ENCODE measurements at places on chromosomes 1 and 21.

GRCh38 chr21:38170283-38170682, 86.5 kb upstream of the KCNJ15 start:
- DNase-seq = no peak

DNA sequence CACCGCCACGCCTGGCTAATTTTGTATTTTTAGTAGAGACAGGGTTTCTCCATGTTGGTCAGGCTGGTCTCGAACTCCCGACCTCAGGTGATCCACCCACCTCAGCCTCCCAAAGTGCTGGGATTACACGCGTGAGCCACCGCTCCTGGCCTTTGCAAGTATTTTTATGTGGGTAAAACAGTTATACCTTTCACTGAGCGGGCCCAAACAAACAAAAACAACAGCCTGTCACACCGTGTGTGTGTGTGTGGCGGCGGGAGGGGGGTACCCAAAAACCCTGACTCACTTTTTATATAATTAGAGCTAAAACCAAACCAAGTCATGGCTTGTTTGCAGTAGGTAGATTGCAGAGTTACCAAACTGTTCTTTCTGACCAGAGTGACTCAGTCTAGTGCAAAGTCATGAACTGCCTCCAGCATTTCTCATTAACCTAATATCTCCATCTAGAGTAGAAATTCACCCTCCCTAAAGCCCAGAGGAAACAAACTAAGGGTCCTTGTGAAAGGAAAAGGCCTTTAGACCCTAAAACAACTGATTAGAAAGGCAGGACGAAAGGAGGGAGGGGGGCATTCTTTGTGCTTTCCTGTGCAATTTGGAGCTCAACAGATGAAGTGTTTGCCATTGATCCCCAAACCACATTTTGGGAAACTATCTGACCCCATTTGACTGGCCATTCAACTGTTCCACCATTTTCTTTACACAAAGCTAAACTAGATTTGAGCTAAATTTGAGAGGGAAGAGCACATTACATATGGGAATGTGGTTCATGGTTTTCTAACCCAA, 181.0 kb downstream of the DHRS3 start:
- DNase-seq = no peak

- DNase-seq = no peak
Observed at GRCh38 chr1:5111581-5111980, 457.2 kb downstream of the AJAP1 start.

DNA sequence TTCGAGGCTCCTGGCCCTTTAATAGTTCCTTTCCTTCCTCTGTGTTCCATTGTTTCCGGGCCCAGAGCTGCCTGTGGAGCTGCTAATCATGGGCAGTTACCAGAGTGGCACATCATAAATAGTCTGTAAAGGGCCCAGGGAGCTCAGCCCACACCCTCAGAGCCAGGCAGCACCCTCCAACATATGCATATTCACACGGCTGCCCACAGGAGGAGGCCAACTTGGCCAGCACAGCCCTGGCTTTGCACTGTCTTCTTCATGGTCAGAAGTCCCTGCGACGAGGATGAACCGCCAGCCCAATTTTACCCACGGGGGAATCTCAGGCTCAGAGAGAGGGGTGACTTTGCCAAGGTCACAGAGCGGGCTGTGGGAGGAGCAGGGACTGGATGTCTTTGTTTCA, 172.5 kb downstream of the TRABD2B start:
- no peak for DNase-seq

GRCh38 chr1:2059290-2059953, 9.2 kb downstream of the PRKCZ start:
- DNase-seq = no peak

DNA sequence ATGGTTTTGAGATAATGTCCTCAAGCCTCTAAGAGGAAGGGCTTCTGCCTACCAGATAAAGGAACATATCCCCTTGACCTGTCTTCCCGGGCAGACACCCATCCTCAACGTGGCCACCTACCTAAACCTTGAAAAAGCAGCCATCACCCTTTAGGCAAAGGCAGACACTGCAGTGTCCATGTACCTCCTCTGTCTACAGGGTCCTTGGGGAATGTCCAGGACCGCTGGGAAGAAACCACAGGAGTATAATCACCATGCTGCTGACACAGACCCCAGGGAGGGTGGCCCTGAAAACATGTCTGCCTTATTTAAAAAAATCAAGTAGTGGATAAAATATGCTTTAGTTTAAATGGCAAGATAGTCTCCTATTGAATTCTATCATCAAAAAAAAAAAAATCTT, 16.6 kb downstream of the BCAR3 start:
- DNase-seq = no peak

GRCh38 chr21:39319814-39320332, 6.4 kb upstream of the BRWD1 start:
- DNase-seq = no peak

DNA sequence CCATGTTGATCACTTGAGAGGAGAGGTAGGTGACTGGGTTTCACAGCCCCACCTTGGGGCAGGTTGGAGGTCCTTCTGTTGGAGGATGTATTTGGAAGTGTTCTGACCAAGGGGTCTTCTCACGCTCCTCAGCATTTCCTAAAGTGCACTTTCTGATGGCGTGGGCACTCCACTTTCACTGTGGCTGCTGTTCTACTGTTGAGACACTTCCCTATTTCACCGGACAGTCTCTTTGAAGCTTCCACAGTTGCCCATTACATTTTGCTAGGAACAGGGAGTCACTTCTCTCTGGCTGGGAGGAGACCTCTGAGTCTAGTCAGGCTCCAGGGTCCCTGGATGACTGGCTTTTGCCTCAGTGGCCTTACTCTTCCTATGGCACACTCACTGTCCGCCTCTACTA, 180.0 kb upstream of the LMO4 start:
- DNase-seq = no peak

- no peak for DNase-seq
Observed at GRCh38 chr1:3431266-3431665, 23.2 kb upstream of the ARHGEF16 start.

DNA sequence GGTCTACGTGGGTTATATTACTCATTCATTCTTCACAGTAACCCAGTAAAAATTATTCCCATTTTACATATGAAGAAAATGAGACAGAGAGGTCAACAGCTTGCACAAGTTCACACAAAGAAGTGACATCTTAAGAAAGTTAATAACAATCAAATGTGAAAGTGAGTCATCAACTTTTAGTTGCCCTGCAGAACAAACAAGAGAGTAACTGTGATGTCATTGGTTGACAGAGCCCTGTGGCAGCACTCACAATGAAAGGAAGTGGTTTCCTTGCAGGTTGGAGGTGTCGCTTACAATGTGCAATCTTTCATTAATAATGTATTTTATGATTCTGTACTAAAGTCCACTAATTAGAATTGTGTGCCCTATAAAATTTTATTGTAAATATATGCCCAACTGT, 369.6 kb downstream of the RYR2 start:
- no peak for DNase-seq
